ENCODE measurements at places on chromosomes 7 and 10. TPM values are rescaled to one million over a fixed set of nuclear protein-coding genes. Genes with fewer than 3 reads are reported as not detected.

The CYP2C19 gene
- not detected for total RNA-seq

The CYP2E1 gene
- not detected for total RNA-seq

The GLI3 gene
- total RNA-seq = 0.20 TPM

The MMD2 gene
- not detected for total RNA-seq

The FMC1 gene
- 31.6 TPM for total RNA-seq

The ITPRID1 gene
- total RNA-seq = not detected

The PLCE1 gene
- 6.8 TPM for total RNA-seq

The HMX3 gene
- not detected for total RNA-seq

The ZNF425 gene
- total RNA-seq = 1.4 TPM

The ATRNL1 gene
- total RNA-seq = 0.23 TPM

The SFTPA1 gene
- total RNA-seq = not detected

The AVL9 gene
- 23.5 TPM for total RNA-seq

The OPN1SW gene
- total RNA-seq = not detected

The SLC26A5 gene
- total RNA-seq = not detected

The ZNRF2 gene
- total RNA-seq = 4.7 TPM
